ENCODE measurements at places on chromosomes 7 and 10.
A peak's percentile ranks its signal among the peaks of the same experiment; 100 is the strongest.

DNA sequence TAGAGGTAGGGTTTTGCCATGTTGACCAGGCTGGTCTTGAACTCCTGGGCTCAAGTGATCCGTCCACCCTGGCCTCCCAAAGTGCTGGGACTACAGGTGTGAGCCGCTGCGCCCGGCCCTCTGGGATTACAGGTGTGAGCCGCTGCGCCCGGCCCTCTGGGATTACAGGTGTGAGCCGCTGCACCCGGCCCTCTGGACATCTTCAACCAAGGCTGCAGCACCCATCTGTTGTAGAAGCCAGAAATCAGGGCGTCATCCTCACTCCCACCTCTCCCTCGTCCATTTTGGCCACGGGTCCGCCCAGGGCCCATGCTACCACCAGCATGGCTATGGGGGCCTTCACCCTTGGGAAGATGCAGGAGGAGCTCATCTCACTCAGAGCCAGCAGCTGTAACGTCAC is 38.5 kb upstream of the EBF3 start:
- no peak for DNase-seq

DNA sequence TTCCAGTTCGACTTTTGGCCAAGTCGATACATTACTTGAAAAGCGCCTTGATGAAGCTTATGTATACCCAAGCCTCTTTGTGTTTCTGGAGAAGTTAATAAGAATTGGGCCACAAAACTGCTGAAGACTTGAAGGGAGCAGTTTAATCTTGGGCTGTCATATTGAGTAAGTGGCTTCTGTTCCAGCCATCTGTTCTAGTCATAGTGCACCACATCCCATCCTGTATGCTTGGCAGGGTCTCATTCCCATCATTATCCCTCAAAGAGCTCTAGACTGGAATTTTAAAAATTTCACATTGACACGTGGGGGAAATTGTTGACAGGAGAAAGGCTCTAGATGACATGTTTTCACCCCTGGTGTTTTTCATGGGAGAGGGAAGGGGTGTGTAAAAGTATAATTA is 196.6 kb upstream of the PLPP4 start:
- DNase-seq = no peak

DNA sequence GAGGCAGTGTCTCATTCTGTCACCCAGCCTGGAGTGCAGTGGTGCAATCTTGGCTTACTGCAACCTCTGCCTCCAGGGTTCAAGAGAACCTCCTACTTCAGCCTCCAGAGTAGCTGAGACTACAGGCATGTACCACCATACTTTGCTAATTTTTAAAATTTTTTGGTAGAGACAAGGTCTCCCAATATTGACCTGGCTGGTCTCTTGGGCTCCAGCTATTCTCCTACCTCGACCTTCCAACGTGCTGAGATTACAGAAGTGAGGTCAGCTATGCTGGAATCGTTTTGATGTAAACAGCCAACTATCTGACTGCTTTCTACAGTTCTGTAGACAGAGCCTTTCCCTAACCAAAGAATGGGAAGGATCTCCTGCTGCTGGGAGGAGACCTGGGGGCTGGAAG is 375.8 kb downstream of the GATA3 start:
- no peak for DNase-seq

DNA sequence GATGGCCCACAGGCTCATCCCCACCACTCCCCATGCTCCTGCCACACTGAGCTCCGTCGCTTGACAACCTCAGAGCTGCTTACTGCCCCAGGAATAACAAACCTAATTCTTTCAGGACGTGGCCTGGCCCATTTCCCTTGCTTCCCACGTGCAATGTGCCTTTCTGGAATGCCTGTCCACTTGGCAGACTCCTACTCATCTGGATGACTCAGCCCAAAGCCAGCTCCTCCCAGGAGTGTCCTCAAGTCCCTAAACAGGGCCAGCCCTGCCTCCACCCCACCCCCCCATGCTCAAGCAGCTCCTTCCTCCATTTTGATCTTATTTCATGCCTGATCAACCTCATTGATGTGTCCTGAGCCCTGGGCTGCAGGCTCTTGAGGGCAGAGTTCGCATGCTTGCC is 164.9 kb upstream of the RNF32 start:
- no peak for DNase-seq

GRCh38 chr7:6310271-6310993 is 38.0 kb upstream of the CYTH3 start:
- DNase-seq = no peak

- peak; percentile 80 for DNase-seq
Observed at GRCh38 chr10:20990604-20991003, 93.5 kb upstream of the NEBL start.

GRCh38 chr7:5679048-5679812 is 102.2 kb downstream of the RNF216 start:
- no peak for DNase-seq

DNA sequence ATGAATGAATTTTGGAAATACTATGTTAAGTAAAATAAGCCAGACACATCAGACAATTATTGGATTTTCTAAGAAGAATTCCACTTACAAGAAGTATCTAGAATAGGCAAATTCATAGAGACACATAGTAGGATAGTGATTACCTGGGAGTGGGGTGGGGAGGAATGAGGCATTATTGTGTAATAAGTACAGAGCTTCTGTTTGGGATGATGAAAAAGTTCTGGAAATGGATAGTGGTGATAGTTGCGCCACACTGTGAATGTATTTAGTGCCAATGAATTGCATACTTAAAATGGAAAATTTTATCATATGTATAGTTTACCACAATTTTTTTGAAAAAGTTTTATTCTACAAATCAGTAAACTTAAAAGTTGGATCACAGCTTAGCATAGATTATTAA is 297.2 kb upstream of the KAT6B start:
- DNase-seq = peak; percentile 35

GRCh38 chr7:118075936-118076335 is 108.0 kb upstream of the LSM8 start:
- DNase-seq = no peak

DNA sequence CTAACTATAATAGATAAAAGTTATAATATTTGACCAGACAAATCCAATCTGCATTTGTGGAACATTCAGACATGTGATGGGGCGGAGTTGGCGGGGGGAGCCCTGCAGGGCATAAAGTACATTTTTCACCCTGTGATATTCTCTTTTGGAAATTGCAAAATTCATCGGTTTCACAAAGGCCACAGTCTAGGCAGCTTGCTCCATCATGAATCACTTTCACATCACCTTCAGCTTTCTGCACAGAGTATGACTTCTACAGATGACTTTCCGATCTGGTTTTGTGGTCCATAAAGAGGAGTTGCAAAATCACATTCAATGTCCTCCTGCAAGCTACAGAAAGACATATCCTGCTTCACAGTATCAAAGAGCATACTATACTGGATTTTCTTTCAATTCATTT is 51.4 kb upstream of the APBB1IP start:
- no peak for DNase-seq

DNA sequence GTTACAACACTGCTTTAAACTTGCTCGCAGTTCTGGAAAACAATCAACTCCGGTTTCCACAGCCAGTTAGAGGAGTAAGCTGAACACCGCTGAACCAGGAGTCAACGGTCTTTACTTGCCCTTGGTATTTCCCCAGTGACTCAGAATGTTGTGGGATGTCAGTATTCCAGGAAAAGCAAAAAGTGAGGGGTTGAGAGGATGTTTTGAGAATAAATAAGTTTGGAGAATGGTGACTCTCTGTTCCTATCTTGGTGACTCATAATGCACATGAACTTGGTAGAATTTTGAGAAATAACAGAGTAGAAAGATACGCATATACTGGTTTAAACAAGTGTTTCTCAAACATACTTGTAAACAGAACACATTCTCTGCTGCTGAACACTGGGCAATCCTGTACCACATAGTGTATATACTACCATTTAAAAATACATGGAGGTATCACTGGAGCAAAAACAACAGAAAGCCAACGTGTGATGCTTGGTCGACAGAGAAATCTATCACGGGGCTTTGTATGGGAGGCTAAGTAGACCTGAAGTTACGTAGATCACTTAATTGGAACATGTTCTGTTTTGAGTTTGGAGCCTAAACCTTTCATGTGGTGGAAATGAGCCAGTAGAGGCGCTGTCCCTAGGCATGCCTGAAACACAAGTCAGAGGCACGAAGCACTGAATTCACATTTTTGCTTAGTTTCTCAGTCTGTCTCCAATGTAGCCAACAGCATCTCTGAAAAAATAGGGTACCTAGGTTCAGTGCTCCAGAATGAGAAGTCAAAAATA is 534.3 kb downstream of the PARD3 start:
- peak; percentile 95 for DNase-seq

DNA sequence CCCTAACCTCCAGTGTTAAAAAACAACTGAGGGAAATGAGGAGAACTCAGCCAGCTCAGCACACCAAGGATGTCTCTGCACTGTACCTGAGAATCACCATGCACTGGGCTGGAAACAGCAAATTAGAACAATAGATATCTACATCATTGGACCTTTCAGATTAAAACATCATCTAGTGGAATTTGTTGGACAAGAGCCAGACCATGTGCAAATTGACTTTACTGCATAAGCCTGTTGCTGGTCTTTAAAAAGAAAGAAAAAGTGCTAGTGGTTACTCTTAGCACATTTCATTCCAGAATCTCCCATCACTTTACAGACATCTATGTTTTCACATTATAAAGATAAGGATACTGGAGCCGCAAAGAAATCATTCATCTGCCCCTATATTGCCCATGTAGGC is 75.4 kb downstream of the FGFR2 start:
- DNase-seq = no peak

DNA sequence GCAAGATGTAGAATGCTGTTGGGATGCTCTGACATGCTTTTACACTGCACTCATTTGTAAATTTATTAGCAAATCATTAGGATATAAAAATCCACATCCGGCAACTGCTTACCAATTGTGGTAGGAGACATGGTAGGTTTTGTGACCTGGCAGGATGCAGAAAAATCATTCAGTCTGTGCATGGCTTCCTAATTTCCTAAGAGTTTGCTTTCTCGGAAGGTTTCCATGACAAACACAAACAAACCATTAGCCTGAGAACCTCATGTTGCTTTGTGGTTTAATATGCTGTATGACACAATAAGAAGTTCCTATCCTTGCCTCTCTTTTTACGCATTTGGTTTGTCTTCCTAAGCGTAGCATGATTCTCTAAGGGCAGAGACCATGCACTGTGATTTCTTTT is 14.7 kb upstream of the LMBR1 start:
- DNase-seq = no peak

DNA sequence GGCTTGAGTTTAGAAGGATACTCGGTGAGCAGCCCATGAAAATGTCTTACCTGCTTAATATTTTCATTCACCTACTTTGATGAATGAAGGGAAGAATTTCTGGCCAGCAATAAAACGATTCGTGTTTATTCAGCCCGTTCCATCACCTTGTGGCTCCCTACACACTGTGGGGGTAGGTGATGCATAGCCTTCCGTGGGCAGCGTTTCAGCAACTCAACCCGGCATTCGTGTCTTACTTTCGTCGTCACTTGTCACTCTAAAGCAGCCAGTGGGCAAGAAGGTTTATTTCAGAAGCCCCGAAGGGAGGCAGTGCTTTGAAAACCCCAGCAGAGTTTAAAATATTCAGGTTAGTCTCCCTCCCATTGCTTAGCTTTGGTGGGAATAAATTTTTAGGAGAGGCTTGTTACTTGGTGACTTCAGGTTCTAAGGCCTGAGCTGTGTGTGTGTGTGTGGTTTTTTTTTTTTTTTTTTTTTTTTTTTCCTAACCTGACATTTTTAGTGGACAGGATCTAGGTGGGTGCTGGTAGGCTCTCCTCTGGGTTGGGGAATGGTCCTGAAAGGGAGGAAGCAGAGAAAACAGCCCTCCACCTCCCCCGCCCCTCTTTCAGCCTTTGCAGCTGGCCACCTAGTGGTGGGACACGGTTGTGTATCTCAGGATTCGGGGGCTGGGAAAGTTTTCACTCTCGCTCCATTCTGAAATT is 1.8 kb downstream of the GRK5 start:
- DNase-seq = peak; percentile 50

GRCh38 chr7:156022483-156023459 is 210.5 kb upstream of the SHH start:
- no peak for DNase-seq

DNA sequence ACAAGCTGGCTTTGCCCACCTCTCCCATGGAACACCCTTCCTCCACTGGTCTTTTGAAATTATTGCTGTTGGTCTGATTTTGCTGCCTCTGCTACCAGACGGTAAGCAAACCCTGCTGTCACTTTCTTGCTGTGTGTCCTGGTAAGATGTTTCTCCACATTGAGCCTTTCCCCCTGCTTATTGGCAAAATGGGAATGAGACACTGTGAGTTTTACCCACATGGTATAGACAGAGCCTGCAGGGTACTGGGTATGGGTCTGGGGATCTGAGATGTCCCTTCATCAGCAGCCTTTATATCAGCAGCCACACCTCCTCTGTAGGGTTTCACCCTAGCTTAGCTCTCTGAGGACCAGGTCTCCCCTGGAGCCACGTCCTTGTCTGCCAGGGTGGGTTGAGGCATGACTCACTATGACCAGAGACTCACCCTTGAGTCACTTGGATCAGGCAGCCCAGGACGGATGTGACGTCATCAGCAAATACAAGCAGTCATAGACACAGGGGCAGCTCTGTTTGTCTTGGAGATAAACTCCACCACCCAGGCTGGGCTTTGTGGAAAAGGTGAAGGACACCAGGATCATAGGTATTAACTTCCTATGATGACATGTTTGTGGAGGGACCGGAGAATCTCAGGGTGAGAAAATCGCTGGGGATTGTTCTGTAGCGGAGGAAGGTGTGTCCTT is 17.9 kb upstream of the BAIAP2L1 start:
- peak; percentile 99 for DNase-seq

DNA sequence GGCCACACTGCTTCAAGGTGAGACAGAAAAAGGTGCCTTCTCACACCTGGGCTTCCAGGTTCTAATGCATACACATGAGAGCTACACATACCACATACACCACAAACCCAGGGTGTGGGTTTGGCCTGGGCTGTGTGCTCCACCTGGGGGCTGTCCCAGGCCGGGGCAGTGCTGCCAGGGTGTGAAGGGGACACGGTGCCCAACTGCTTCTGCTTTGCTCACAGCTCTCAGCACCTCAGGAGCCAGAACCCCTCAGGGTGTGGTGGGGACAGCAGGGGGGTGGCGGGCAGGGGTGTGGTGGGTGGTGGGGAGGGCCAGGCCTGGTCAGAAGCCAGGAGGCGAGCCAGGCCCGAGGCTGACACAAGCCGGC is 51.1 kb downstream of the TMEM209 start:
- DNase-seq = no peak
